GM23338 (cell line): ENCODE measurements at places on chromosomes 4 and X. TPM values are rescaled to one million over a fixed set of nuclear protein-coding genes. Genes with fewer than 3 reads are reported as not detected.

Gene ARHGEF6
- polyA plus RNA-seq = 1.4 and 2.5 TPM in 2 replicates

Gene NXF3
- polyA plus RNA-seq = not detected in 2 replicates

Gene HPGDS
- not detected in 2 replicates for polyA plus RNA-seq

Gene SPATA4
- not detected in 2 replicates for polyA plus RNA-seq

Gene OTC
- not detected in 2 replicates for polyA plus RNA-seq

Gene GAGE2A
- polyA plus RNA-seq = 0.63 TPM in 1 of 2 replicates, not detected in the other

GRCh38 chrX:76420237-76420636 lies 7.3 kb upstream of the MAGEE1 start:
- no peaks in the 10 kb centered on the region for H3K4me1 ChIP-seq
- no peak overlapping the region for H3K27ac ChIP-seq
- no peak overlapping the region for H3K4me3 ChIP-seq
- H3K27me3 ChIP-seq = no peaks in the 10 kb centered on the region
- no peaks in the 10 kb centered on the region for H3K36me3 ChIP-seq

- no peaks in the 10 kb centered on the region for H3K4me1 ChIP-seq
- no peak overlapping the region for H3K27ac ChIP-seq
- H3K36me3 ChIP-seq = no peaks in the 10 kb centered on the region
- no peaks in the 10 kb centered on the region for H3K27me3 ChIP-seq
- DNase-seq = no peak
These were observed 238.4 kb upstream of the PRKX start for GRCh38 chrX:3951859-3952258.

GRCh38 chr4:26887143-26887542 lies 26.5 kb downstream of the STIM2 start:
- H3K36me3 ChIP-seq = no peaks in the 10 kb centered on the region
- DNase-seq = no peak
- no peak overlapping the region for H3K4me3 ChIP-seq
- no peaks in the 10 kb centered on the region for H3K27me3 ChIP-seq

DNA sequence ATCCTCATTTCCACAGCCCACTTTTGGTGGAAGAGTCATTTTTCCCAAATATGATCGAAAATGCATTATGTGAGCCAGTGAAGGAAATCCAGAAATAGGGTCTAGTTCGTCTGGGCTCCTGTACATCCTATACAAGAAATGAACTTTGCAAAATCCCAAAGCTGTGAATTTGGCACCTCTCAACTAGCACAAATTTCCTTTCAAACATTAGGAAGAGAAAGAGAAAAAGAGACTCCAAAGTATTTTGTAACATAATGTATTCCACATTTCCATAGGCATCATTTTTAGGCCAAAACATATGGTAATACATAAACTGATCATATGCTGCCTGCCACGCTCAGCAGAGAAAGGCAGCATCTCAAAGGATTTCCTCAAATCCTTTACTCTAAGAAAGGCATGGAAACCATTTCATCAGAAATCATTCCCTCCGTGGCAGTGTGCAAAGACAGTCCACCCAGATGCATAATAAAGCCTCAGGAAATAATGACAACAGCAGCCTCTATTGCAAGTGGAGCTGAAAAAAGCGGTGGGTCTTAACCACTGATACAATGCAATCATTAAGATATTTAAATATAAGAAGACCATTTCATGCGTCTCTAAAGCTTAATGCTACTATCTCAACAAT lies 56.8 kb downstream of the ANOS1 start:
- no peaks in the 10 kb centered on the region for H3K27me3 ChIP-seq
- H3K36me3 ChIP-seq = no peaks in the 10 kb centered on the region
- H3K4me3 ChIP-seq = no peak overlapping the region
- H3K4me1 ChIP-seq = peaks cover 11% of the 10 kb centered on the region; the same call in 1 of the 2 replicates
- DNase-seq = no peak
- H3K27ac ChIP-seq = no peak overlapping the region

GRCh38 chr4:6199422-6199921 lies 877 bp downstream of the JAKMIP1 start:
- H3K27me3 ChIP-seq = peaks cover 13% of the 10 kb centered on the region
- no peaks in the 10 kb centered on the region for H3K36me3 ChIP-seq
- H3K4me1 ChIP-seq = peaks cover 31% of the 10 kb centered on the region
- no peak for DNase-seq

DNA sequence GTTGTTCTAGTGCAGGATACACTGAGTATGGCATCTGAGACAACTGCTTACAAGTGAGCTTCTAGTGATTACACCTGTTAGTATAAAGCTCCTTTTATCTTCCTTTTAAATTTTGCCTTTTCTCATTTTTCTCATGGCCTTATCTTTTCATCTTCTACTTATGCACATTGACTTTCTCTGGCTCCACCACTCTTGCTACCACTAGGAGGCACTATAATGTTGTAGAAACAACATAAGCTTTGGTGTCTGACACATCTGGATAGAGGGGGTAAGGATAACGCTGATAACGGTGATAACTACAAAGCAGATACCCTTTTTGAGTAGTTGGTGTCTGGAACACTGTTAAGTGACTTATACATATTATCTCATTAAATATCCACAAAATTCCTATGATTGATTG lies 187.4 kb upstream of the TEX13C start:
- no peak overlapping the region for H3K27ac ChIP-seq
- DNase-seq = peak; percentile 72
- H3K4me1 ChIP-seq = no peaks in the 10 kb centered on the region
- H3K27me3 ChIP-seq = no peaks in the 10 kb centered on the region
- H3K36me3 ChIP-seq = no peaks in the 10 kb centered on the region
